Activated CD8-positive, alpha-beta memory T cell treated with anti-CD3 and anti-CD28 coated beads, Interleukin-2, amount 50 U/mL, for 4 hours (primary cell): ENCODE measurements at places on chromosomes 11 and 22.

DNA sequence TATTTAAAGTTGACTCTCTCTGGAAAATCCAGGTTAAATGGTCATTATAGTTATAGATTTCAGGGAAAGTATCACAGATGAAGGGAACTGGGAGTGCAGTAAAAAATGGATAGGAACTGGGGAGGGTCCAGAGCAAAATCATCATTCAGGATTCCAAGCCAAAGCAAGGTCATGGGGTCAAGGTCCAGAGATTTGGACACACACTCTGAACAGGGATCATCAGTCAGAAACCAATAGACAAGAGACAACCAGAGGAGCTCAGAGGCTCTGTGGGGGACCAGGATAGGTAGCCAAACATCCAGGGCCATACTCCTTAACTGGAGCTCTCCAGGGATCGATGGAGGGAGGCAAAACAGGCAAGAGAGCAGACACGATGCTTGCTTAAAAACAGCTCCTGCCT, 27.3 kb upstream of the PSMA1 start:
- DNase-seq: no peak

GRCh38 chr11:12981676-12982522, 27.2 kb upstream of the RASSF10 start:
- no peak for DNase-seq

GRCh38 chr22:29626497-29627195, 23.2 kb downstream of the NF2 start:
- DNase-seq: no peak

GRCh38 chr22:19715188-19715930, 1.1 kb downstream of the SEPTIN5 start:
- no peak for DNase-seq

DNA sequence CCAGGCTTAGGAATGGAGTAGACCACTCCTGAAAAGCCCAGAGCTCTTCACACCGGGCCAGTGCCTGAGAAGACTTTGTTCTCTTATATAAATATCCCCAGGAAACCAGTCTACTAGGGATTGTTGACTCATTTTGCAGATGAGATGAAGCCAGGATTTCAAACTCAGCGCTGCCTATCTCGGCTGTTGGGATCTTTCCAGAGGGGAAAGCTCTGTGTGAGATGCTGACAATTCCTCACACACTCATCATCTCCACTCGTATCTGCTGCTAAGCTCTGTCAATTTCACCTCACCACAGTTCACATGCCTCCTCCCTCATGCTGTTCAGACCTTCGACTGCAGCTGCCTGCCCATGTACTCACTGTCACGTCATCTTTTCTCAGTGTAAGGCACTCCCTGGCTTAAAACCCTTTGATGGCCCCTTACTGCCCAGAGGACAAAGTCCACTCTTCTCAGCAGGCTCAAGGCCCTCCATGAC, 12.5 kb downstream of the USH1C start:
- no peak for DNase-seq

- DNase-seq: no peak
Observed at GRCh38 chr11:70026726-70027125, 51.4 kb upstream of the ANO1 start.

GRCh38 chr11:629237-629583, 2.2 kb upstream of the SCT start:
- DNase-seq: no peak

DNA sequence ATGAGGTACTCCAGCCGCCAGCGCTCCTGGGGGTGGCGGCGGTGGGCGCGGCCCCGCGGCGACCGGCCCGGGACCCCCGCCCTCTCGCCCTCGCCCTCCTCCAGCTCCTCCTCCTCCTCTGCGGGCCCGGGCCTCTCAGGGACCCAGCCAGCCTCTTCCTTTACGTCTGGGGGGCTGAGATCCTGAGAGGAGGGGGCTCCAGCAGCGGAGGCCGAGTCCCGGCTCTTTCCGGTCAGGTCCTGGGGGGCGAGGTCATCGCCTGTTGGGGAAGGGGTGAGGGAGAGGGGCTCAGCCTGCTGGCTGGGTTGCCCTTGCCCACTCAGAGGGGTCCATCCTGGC, 4.3 kb downstream of the ZFTA start:
- DNase-seq: no peak

DNA sequence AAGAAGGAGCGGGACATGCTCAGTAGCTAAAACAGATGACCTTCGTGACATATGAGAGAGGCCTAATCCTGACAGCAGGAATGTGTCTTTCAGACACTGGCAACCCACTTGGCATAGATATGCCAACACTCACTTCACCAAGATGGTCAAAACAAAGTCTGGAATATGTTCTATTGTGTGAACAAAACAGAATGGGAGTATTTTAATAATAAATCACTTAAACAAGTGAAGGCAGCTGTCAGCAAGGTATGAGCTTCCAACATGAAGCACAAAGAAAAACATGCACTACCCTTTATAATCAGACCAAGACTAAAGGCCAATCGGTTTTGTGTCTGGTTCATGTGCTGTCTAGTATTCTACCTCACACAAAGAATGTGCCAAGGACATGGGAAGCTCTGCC, 23.1 kb downstream of the CCDC34 start:
- no peak for DNase-seq

DNA sequence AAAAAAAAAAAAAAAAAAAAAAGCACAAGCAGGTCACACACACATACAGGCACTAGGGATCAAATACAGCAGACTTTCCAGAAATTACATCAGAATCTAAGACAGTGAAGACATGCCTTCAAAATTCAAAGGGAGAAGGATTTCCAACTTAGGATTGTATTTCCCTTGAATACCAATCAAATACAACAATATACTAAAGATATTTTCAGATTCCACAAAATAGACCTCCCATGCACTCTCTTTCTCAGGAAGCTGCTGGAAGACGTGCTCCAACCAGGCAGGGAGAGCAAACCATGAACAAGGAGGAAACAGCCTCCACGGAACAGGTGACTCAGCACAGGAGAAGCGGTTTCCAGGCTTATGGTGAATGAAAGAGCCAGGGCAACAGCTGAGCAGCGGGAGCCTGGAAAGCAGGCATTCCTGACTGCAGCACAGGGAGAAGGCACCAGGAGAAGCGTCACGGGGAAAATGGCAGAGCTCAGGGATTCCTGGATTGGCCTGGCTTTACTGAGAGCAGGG, 32.0 kb downstream of the TMEM184B start:
- DNase-seq: no peak

DNA sequence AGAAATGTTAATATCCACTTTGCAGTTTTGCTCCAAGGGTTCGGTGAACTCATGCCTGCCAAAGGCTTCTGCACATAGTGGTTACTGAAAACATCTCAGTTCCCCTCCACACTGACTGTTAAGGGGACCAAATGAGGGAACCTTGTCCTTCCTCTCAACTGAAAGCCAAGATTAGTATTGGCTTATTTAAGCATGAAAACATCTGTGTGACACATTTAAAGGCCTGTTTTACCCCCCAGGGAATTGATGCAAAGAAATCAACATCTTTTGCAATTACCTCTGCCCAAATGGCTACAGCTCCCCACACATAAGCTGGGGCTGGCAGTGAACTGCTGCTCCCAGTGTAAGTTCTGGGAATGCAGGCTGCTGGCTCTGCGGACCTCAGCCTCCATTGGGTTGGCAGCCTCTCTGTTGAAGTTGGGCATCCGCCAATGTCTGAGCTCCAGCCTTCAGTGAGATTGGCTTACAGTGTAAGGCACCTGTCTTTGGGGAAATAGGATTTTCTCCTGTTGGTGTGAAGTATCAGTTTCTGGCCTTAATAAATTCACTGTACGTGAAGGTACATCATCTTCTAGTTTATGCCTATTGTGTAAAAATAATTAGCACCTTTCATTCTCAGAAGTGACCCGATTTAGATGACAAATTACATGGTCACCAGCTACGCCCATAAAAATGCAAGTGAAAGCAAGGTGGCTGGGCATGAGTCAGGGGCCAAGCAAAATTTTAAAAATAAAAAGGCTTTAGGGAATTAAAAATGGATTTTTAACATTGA, 213.4 kb upstream of the SYN3 start:
- DNase-seq: no peak

DNA sequence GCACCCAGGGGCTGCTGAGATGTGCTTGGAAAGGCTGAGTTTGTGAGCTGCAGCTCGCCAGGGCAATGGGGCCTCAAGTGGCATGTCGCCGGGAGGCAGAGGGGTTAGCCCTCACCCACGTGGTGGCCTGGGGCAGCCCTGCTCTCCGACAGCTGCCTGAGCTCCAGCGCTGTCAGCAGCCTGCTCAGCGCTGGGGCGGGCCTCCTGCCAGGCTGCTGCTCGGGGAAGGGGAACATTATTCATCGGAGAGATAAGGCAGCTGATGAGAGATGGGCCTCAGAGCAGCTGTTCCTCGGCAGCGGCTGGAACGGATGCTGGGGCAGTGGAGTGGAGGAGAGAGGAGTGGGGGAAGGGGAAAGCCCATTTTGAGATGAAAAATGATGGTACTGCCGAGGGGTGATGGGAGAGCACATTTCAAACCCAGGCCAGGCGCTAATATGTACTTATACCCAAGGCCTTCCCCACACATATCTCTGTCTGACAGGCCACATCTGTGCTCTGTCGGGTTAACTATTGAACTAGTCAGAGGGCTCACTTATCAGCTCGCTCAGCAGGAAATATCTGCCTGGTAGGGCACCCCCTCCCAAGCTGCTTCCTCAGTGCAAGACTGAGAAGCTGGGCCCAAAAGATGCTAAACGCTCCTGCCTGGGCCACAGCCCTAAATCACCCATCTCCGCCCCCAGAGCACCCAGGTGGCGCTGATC, 79.5 kb downstream of the TIMP3 start:
- no peak for DNase-seq

GRCh38 chr11:72750556-72751115, 1.6 kb downstream of the ARAP1 start:
- no peak for DNase-seq

DNA sequence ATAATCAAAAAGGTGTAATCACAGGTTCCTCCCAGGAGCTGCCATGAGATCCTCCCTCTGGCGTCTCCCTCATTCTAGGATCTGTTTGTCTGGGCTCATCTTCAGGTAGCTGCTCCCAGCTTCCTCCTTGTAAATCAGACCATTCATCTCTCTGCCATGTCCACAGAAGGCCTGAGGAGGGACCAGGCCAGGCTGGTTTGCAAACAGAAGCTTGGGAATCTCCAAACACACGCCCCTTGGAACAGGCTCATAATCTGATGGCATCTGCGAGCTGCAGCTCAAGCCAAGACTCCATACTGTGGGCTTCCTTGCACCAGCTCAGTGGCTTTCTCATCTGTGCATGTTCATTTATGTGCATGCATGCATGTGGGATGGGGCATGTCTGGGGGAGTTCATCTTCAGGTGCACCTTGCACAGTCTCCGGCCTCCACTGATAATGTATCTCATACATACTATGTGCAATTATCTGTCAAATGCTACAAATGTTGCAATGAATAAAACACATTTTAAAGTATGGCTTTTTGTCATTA, 134.9 kb downstream of the NXPE2 start:
- no peak for DNase-seq

GRCh38 chr22:45966895-45967365, 10.0 kb downstream of the WNT7B start:
- DNase-seq: no peak

DNA sequence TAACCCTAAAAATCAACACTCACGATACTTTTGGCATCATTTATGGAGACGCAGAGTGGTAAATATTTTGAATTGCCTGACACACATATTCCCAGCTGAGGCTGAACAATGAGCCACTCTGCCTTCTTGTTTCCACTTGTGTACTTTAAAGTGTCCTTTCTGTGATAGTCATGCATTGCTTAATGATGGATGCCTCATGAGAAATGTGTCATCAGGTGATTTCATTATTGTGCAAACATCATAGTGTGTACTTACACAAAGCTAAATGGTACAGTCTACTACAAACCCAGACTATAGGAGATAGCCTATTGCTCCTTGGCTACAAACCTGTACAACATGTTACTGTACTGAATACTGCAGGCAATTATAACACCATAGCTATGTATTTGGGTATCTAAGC, 44.2 kb downstream of the MRE11 start:
- no peak for DNase-seq
